Daoy (cell line): ENCODE measurements at places on chromosomes 11 and 22.

DNA sequence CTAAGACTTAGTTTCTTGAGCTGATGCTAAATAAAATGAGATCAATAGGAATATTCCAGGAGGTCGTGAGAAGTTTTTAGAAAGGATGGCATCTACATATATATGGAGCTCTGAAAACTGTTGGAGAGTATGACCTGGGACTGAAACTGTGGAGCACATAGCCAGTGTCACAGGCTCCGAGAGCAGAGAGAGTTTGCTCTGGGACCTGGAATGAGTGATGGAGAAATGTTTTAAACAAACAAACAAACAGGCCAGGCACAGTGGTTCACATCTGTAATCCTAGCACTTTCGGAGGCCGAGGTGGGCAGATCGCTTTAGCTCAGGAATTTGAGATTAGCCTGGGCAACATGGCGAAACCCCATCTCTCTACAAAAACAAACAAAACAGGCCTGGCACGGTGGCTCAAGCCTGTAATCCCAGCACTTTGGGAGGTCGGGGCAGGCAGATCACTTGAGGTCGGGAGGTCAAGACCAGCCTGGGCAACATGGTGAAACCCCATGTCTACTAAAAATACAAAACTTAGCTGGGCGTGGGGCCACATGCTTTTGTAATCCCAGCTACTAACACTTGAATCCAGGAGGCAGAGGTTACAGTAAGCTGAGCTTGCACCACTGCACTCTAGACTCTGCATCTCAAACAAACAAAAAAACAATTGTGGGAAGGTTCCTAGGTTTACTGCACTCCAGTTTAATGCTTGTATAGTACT, 67.1 kb downstream of the SLC35F2 start:
- no peak for DNase-seq

DNA sequence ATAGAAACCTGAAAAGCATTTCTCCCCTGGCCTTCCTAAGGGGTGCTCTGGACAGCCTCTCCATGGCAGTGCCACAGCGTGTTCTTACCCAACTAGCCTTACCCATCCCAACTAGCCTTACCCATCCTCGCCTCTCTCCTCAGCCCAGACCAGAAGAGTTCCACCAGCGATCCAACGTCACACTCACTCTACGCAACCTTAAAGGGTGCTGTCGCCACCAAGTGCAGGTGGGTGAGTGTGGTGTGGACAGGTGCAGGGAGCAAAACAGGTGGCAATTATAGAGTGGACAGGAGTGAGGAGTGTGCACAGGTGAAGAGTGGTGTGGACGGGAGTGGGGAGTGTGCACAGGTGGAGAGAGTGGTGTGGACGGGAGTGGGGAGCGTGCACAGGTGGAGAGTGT, 17.8 kb downstream of the TMEM121B start:
- DNase-seq = no peak

DNA sequence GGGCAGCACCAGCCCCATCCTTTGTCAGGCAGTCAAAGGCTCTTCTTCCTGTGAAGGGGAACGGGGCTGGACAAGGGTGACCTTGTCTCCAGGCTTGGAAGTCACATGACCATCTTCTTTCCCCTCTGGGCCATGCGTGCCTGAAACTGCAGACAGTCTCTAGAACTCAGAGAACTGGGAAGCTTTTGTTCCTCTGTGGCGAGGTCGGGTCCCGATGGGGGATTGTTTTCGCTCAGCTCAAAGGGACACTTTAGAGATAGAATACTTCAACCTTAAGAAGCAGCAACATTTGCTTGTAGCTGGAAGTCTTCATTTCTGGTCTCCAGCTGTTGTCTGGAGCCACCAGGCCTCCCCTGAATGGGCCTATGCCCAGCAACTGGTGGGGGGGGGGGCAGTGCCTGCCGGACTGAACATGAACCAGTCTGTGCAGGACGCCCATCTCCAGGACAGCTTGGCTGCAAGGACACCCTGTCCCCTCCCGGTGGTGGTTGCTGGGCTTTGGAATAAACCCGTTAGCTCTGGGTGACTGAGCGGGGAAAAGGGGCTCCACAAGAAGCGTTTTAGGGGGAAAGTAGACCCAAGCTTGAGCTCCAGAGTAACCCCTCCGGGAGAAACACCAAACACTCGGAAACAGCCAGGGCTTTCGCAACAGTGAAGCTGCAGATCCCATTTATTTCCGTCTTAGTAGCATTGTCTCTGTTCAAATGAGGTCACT, 55.7 kb upstream of the EMID1 start:
- no peak for DNase-seq

GRCh38 chr11:96102664-96103078, 178.8 kb upstream of the MTMR2 start:
- no peak for DNase-seq

DNA sequence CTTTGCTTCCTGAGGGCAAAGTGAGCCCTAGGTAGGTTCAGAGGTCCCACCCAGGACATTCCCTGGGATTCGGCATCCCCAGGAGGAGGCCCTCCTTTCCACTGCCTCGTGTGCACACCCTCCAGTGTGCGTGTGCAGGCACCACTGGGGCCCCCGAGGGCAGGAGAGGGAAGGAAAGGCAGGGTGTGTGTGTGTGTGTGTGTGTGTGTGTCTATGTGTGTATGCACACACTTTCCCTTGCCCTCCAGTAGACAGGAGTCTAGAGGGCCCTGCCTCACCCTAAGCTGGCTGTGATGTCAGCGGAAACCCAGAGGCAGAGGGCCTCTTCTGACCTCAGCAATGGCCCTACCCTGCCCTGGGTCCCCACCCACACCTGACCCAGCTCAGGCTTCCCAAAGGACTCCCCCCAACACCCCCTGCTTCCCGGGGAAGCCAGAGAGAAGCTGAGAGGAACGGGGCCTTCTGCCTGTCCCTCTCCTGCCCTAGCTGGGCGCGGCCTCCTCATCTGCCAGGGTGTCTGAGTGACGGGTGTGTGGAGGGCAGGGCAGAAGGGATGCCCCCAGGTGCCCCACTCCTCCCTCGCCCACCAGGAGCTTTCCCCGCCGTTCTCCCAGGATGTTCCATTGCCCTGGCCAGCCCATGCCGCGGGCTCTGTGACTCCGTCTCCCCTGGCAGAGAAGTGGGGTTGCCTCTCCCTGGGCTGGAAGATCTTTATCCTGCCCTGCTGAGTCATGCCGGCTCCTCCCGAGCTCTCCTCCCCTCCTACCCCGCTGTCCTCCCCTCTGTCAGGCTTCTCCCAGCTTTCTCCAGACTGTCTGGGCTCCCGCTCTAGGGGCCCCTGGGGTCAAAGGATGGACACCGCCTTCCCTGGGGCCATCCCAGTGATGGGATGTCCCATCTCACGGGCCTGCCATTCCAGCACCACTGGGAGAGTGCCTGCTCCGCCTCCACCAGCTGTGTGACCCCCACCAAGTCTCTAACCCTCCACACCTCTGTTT, 6.0 kb upstream of the CLCF1 start:
- DNase-seq = peak; percentile 74

DNA sequence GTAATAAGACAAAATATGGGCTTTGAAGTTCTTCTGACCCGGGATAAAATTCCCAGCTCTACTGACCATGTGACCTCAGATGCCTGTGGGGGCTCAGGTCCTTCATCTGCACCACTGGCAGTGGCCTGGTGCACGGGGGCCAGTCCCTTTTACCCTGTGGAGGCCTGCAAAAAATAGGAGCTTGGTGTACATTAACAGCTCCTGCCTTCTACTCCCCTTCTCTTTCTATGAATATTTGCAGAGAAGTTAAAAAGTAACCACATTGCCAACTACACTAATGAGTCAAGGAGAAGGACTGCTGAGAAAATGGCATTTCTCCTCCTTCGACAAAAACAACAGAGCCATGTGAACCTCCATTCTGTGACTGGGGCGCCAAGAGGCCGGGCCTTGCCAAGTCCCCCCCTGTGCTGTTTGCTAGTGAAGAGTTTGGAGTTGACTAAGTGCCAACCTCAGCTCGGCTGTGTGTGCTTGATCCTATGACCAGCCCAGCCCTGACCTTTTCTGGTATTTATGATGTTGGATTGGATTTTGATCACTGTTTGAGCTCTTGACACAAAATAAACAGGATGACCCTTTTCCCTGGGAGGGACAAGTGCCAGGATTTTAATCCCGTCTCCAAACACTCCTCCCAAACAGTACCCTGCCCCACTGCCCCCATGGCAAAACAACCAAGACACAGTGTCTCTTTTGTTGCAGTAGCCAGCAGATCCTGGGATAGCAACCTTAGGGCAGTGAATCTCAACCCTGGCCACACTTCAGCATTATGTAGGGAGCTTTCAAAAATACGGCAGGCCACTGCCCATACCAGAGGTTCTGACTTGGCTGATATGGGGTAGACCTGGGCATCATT, 380.1 kb downstream of the LARGE1 start:
- DNase-seq = no peak

DNA sequence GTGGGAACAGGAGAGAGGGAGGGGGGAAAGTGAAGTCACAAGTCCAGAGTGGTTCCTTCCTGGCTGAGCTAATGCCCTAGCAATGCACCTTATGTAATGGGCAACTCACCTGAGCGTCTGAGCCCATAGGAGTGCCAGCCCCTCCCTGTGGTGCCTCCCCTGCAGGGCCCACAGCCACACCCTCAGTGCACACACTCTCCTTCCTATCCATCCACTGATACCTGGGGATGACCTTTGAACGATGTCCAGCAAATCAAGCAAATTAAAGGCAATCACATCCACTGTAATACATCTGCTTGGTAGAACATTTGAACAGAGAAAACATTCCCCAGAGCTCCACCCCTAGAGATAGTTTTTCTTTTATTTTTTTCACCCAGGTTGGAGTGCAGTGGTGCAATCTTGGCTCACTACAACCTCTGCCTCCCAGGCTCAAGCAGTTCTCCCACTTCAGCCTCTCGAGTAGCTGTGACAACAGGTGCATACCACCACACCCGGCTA, 19.6 kb upstream of the MICAL2 start:
- DNase-seq = peak; percentile 70

GRCh38 chr22:49062155-49062801, 765.4 kb downstream of the BRD1 start:
- no peak for DNase-seq

DNA sequence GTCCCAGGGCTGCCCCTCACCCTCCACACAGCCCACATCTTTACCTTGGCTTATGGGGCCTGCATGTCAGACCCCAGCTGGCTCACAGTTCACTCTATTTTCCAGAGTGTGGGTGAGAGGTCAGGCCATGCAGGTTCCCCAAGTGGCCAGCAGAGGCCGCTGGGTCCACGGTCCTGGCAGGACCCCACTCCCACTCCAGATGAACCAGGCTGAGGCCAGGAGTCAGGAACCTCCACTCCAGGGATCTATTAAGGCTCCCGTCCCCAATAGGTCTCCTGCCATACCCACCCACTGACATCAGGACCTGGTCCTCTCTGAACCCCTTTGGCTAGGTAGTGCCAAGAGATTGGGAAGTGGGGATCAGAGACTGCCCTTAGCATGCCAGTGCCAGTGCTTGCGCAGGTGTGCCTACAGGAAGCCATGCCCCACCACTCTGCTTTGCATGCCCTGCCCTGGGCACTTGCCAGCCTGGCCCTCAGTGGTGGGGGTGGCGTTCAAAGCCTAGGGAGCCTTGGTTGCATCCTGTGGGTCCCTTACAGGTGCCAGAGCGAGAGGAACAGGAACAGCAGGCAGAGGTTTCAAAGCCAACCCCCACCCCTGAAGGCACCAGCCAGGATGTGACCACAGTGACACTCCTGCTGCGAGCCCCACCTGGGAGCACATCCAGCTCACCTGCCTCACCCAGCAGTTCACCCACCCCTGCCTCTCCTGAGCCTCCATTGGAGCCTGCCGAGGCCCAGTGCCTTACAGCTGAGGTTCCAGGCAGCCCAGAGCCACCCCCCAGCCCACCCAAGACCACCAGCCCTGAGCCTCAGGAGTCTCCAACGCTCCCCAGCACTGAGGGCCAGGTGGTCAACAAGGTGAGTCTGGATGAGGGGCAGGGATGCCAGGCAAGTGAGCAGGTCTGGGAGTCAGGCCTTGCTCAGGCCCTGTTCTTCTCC, 8.3 kb downstream of the SMTN start:
- DNase-seq = no peak

DNA sequence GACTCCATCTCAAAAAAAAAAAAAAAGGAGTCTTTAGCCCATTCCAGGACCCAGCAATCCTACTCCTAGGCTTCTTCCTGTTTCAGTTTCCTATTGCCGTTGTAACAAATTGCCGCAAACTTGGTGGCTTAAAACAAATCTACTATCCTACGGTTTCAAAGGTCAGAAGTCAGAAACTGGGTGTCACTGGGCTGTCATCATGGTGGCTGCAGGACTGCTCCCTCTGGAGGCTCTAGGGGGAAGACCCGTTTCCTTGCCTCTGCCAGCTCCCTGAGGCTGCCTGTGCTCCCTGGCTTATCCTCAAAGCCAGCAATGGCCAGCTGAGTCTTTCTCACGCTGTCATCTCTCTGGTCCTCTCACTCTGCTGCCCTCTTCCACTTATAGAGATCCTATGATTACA, 8.7 kb upstream of the DAGLA start:
- no peak for DNase-seq

- DNase-seq = peak; percentile 77
These were observed 133.0 kb downstream of the PLEKHA7 start for GRCh38 chr11:16881074-16881709.

DNA sequence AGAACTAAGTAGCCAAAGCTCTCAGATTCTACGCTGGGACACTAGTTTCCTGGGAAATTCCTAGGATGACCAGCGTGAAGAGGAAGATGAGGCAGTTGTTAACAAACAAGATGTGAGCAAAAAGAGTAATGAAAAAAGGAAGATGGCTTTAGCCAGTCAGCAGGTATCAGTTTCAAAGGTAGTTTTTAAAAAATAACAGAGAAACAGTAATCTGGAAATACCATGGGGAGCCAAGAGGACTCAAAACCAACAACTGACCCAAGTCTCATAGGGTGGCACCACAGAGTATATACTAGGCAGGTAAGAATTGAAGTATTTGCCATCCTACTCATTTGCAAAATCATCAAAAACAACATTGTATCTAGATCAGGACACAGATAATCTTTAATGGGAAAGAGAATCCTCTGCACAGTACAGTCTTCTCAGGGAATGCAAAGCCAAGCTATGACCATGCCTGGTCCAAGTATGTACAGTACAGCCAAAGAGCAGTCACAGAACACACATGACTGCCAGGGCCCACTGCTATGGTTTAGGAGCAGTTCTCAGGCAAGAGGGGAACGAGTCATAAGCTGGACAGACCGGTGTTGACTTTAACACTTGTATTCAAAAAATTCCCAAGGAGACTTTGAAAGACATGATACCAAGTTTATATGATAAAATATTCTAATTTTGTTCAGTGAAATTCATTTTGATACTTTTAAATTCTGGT, 20.6 kb downstream of the MSANTD4 start:
- no peak for DNase-seq

DNA sequence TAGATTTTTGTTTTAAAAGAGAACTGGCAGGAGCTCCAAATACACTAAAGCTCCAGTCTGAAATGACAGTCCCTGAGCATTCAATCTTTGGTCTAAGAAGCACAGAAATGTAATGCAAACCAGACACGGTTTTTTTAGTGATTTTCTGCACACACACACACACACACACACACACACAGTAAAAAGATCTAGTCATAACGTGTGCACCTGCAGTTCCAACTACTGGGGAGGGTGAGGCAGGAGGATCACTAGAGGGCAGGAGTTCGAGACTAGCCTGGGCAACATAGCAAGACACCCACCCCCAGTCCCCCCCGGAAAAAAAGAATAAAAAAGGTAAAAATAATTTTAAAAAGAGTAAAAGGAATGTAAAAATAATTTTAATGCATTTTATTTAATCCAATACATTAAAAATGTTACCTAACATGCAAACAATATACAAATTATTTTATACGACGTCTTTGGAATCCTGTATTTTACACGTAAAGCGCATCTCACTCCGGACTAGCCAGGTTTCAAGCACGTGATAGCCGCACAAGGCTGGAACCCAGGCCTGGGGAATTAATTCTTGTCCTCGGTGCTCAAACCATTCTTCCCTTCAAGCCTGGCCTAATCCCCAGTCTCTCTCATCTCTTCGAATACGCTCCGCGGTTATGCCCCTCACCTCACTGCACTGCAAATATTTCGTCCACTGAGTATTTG, 762 bp upstream of the TBC1D22A start:
- DNase-seq = no peak
